ENCODE measurements at places on chromosomes 1 and 21. TPM values are rescaled to one million over a fixed set of nuclear protein-coding genes. Genes with fewer than 3 reads are reported as not detected.

Gene ZNF648
- not detected for polyA plus RNA-seq

Gene PLA2G4A
- polyA plus RNA-seq: 22.8 TPM

Gene LDLRAD1
- polyA plus RNA-seq: not detected

Gene MUTYH
- polyA plus RNA-seq: 17.1 TPM

Gene GJA9
- polyA plus RNA-seq: not detected

Gene VWA1
- polyA plus RNA-seq: 0.67 TPM

Gene OR6K3
- polyA plus RNA-seq: not detected

Gene OR2T29
- polyA plus RNA-seq: not detected

Gene SH2D5
- 0.22 TPM for polyA plus RNA-seq

Gene CD52
- 42.5 TPM for polyA plus RNA-seq

DNA sequence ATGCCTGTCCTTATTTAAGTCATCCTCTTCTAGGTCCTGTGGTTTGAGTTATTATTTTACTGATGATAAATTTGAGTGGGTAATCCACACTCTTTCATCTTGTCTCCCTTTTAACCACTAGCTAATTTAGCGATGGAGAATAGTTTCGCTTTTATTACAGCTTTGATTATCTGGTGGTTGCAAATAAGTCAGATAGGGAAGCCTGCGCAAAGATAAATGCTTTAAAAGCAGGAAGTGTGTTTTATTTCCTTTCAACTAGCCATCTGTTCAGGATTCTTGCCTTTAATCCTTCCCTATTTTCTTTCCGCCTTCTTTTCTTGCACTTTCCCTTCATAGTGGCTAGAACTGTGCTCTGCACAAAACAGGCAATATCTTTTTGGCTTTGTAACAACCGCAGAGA lies 129.0 kb downstream of the TGFB2 start:
- peak; percentile 29 for DNase-seq

DNA sequence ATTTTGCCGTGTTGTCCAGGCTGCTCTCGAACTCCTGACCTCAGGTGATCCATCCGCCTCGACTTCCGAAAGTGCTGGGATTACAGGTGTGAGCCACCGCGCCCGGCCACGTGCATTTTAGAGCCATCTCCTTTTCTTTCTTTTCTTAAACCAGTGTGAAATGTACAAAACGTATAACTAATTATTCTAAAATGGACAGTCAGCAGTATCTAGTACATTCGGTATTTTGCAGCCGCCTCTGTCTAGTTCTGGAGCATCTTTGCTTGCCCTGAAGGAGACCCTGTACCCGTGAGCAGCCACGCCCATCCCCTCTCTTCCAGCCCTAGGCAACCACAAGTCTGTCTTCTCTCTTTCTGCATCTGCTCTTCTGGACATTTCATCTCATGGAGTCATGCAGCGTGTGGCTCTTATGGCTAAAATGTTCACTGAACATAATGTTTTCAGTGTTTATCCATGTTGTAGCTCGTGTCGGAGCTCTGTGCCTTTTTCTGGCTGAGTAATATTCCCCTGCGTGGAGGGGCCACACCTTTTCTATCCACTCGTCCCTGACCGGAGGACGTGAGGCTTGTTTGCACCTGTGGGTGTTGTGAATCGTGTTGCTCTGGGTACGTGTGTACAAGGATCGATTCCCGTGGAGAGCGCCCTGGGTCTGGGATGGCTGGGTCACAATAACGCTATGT lies 187.5 kb upstream of the ARHGEF16 start:
- no peak for DNase-seq

DNA sequence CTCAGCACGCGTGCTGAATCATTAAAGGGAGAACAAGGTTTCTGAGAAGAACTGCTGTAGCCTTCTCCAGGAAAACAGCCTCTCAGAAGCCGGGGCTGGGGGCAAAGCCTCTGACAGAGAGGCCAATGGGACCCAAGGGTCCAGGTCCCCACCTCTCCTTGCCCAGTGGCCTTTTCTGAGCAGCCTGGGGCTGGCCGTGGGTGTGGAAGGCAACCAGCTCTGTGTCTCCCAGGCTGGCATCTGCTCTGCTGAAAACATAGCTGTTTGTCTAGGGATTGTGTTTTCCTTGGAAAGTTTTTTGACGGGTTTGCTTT lies 261.2 kb downstream of the NPHP4 start:
- DNase-seq: no peak

- no peak for DNase-seq
Measured at GRCh38 chr21:37253991-37254390, 13.1 kb downstream of the VPS26C start.

DNA sequence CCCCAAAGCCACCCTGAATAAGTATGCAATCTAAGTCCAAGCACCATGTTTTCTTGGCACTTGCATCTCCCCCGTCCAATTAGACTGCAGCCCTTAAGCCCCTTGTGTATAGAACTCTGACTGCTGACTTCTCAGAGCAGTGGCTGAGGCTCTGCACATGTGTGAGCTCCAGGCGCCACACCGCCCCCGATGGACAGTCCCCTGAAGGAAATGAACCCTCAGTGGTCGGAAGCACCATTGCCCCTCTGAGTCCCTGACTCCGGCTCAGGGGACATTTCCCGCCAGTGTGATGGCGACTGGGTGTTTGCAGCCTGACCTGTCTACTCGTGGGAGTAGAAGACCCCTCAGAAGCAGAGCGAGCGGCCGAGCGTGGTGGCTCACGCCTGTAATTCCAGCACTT lies 37.2 kb upstream of the SCCPDH start:
- DNase-seq: no peak

DNA sequence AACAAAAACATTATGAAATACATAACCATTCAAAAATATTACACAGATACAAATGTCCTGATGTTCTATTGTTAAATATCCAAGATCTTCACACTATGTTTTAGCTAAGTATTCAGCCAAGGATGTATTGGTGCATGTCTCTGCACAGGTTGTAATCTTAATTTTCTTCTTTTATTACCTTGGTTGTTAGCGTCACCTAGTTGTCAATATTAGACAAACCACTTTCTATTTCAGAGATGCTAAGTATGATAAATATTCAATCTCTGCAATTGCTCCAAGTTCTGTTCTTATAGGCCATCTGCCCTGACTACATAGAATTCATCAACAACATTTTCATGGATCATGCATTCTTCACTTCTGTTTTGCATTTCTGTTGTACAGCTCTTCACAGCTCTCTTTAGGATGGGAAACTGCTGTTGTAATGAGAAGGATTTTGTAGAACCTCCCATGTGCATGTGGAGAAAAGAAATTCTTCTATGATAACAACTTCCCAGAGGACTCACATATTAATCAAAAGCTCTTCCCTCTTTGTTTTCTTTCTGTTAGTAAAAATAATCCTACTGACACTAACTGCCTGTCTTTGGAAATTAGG lies 380.1 kb downstream of the NUF2 start:
- no peak for DNase-seq

- DNase-seq: no peak
Measured at GRCh38 chr1:216814576-216815259, 91.5 kb upstream of the ESRRG start.

- no peak for DNase-seq
Measured at GRCh38 chr21:21858502-21859334, 860.5 kb downstream of the NCAM2 start.

DNA sequence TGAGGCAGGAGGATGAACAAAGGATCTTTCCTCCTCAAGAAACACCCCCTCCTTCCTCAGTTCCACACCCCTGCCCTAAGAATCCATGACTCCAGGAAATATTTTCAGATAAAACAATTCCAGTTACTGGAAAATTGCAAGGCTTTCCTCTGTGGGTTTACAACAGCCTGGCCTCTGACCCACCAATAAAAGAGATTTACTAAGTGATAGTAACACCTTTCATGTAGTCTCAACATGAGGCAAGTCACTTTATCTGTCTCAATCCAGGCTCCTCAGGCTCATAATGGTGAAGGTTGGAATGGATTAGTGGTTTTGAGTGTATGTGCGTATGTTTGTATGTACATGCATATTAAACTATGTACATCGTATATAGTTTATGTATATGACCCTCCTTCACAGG lies 71.4 kb upstream of the PPP2R5A start:
- DNase-seq: peak; percentile 46

- no peak for DNase-seq
Measured at GRCh38 chr1:201260236-201260590, 23.1 kb upstream of the PKP1 start.

DNA sequence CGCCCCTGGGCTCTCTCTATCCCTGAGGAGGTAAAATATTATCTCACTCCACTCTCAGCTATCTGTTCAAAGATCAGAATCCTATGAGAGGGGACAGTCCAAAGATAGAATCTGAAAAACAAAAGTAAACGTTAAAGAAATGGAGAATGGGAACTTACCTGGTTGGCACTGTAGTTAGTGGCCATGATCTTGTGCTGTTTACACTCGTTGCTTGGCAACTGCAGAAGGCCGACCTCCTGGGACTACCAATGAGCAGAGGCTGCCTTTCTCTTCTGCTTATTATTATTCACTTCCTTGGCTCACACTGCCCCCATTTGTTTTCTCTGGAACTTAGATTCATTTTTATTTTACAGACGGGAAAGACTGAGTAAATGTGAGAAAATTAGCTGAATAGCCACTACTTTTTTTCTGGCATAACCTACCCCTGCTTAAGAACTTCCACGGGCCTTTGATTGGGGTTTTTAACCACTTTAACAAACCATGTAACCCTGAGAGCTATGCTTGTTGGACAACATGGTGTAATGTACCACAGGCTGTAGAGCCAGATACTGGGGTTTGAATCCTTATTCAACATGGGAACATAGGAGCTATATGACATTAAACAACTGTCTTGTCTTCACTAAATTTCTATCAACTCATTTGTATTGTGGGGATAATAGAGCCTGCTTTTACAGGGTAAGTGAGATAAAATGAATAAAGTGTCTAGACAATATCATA lies at the start of gene CFAP126:
Gene CFAP126 (minus strand): TSS at position 193 of the 717 bp plus-strand sequence. CDS start 8 bp downstream, at position 185.
- DNase-seq: peak; percentile 72

DNA sequence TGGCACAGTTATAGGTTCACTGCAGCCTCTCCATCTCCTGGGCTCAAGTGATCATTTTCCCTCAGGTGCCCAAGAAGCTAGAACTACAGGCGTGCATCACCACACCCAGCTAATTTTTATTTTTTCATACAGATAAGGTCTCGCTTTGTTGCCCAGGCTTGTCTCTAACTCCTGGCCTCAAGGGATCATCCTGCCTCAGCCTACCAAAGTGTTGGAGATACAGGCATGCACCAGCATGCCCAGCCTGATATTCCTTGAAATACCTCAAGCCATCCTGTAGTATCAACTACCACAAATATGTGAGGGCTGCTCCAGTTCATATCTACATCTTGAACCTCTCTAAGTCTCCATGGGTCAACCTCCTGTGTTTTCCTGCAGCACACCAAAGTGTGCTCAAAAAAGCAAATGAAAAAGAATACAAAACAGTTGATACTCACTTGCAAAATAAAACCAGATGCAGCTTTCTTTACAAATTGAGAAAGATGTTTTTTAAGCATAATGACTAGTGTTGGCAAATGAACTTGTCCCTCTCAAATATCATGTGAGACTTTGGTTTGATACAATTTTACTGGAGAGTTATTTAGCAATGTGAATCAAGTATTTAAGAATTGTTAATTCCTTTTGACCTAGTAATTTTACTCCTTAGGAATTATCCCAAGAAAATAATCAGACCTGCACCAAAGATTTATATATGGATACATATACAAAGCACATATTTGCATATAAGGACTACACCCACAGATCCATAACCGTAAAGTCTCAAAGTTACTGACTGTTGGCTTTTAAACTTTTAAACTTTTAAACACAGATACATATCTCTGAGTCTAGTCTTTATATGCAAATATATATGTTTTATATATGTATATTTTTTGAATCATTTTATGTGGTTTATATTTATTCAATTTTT lies 197.7 kb downstream of the NRIP1 start:
- DNase-seq: no peak

DNA sequence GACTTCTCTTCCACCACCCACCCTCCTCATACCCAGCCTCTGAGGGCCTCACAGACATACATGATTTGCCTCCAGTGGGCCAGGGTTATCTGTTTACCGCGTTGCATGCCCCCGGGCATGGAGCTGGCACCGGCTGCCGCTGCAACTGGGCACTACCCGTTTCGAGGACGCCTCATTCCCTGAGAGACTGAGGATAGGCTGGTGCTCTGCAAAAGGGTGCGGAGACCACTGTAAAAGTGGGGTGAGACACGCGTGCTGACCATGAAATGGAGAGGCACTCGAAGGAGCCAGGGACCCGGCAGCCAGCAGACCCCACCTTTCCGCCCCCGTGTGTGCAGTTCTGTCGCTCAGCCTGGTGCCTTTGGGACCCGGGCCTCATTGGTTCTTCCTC lies 20.6 kb downstream of the TP73 start:
- DNase-seq: no peak

DNA sequence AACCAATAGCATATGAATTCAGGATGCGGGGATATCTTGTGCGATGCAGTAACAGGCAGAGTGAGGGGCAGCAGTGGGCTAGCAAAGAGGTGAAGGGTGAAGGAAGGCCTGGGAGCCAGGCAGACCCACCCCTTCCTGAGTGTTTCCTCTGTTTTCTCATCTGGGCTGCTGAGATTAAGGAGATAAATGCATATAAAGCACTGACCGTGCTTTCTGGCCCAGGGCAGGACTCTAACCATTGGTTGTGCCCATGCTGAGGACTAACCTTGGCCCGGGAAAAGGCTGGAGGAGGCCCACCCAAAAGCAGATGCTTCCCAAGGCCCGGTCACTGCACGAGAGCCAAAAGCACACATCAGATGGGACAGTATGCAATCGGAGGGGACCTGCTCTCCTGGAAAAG lies 87.6 kb downstream of the PSMG1 start:
- DNase-seq: no peak

DNA sequence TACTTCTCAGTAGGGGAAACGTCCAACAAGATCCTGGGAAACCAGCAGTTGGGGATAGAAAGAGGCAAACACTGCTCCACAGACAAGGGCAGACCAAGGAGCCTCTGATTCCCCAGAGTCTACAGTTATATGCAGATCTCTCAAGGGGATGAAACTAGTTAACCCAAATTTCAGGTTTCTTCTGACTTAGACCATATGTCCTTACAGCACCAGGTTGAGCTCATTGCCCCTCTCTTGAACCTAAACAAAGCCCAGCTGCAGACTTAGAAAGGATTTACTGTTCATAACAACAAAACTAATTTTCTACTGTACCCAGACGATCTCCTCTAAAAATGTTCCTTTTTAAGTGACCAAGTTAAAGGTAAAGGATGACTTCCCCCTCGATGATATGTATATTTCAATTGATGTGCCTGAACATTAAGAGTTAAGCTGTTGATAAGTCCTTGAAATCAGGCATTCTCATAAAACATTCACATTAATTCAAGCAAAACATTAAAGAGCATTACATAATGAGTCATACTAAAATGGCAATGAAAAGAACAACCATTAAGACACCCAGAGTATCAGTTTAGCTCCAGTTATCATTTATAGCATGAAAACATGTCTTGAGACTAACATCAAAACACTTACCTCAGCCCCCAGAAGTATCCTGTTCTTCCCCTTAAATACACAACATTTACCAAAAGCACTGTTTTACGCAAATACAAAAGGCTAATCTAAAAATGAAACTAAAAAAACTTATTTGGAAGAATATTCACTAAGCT lies 24.1 kb downstream of the SMYD3 start:
- DNase-seq: no peak

GRCh38 chr1:223712850-223713474 lies 623 bp downstream of the CAPN2 start:
- DNase-seq: peak; percentile 66

GRCh38 chr1:24416666-24417391 lies 1.2 kb downstream of the NIPAL3 start:
- peak; percentile 67 for DNase-seq

Data from small intestine (tissue), 16 donors.